ENCODE measurements at places on chromosomes 12 and 14. TPM values are rescaled to one million over a fixed set of nuclear protein-coding genes. Genes with fewer than 3 reads are reported as not detected.

- DNase-seq, result no peak
These were observed 97.8 kb downstream of the EPS8 start for GRCh38 chr12:15691388-15691787.

Gene TRHDE
- 0.03 TPM for polyA plus RNA-seq

DNA sequence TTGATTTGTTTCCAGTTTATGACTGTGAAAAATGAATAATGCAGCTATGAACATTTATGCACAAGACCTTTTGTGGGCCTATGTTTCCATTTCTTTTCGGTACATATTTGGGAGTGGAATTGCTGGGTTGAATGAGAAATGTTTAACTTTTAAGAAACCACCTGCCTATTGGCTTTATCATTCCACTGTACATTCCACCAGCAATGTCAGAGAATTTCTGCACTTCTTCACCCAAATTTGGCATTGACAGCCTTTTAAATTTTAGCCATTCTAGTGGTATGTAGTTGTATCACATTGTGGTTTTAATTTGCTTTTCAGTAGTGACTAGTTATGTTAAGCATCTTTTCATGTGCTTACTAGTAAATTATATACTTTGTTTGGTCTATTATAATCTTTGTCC, 317.0 kb upstream of the TMTC1 start:
- DNase-seq, result no peak

Gene MAP3K9
- polyA plus RNA-seq, result 0.17 TPM

Gene OR6C4
- not detected for polyA plus RNA-seq

DNA sequence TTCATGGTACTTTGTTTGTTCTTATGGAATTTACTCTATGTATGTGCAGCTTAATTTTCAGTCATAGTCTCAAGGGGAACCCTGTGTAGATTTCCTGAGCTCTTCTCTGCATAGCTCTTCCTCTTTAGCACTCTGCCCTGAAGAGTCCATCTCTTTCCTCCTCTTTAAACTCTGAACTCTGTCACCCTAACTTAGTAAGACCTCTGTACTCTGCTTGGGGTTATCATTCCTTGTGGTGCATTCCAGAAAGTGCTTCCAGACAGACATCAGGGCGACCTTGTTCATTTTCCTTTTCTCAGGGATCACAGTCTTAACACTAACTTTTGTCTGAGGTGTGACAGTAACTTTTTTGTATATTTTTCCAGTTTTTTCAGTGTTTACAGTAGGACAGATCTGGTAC, 179.3 kb downstream of the RAD51B start:
- DNase-seq, result no peak

All from K562 (cell line).